SK-MEL-5 (cell line): ENCODE measurements at places on chromosomes 11 and 22.

DNA sequence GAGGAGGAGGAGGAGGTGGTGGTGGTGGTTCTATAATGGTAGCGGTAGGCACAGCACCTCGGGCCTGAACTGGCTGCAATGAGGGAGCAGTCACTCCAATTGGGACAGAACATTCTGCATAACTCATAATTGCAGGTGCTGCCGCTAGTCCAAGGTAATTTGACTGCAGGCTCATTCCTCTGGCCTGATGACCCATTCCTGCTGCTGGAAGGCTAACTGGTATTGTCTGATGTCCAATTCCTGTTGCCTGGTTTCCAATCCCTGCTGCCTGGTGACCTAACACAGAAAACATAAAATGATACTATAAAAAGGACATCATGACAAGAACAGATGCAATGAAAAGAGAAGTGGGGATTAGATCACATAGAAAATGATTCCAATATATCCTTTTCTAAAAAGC lies 7.9 kb upstream of the AGBL2 start:
- no peak for DNase-seq

GRCh38 chr11:128204898-128205297 lies 382.5 kb downstream of the ETS1 start:
- no peak for DNase-seq

DNA sequence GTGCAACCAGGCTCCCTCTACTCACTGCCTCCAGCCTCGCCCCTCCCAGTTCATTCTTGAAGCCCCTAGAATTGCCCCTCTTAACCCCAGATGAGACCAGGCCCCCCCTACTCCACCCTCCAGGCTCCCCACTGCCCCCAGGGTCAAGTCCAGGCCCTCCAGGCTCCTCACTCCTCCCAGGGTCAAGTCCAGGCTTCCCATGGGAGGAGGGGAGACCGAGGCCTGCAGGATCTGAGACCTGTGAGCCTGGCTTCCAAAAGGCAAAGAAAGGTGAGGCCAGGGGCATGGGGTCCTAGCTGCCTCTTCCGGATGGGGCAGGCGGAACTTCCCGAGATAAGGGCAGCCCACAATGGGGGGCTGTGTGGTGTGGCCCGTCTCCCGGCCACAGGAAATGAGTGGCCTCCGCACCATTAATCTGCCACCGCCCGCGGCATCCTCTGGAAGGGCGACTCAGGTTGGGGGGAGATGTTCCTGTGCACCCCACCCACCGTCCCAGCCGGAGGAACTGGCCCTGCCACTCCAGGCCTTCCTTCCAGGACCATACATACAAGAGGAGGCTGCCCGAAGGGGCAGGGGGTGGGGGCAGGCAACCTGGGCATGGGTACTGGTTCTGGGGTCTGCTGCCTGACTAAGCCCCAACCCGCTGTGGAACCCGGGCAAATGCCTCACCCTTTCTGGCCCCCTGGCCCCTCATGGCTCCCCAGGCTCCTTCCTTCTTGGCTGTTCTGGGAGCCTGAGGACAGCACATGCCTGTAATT lies 35.1 kb upstream of the WNT11 start:
- DNase-seq: no peak

DNA sequence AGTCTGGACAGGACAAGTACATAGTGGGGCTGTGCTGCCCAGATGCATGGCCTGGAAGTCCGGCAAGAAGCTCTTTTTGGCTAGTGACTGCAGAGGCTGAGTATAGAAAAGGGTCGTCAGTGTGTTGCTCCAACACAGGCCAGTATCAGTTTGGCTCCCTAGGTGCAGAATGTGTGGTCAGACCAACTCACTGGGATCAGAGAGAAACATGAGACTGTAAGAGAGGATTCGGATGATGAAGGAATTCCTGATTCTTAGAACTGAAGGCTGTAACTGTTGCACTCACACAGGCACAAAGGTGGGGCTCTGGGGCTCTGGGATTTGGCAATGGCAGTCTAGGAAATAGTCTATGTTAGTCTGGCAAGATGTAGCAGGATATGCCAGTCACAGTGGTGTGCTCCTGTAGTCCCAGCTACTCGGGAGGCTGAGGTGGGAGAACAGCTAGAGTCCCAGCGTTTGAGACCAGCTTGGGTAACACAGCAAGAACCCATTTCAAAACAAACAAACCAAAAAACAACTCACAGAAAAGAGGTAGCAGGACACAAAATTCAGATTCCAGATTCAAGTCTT lies 11.1 kb upstream of the UPB1 start:
- DNase-seq: no peak

DNA sequence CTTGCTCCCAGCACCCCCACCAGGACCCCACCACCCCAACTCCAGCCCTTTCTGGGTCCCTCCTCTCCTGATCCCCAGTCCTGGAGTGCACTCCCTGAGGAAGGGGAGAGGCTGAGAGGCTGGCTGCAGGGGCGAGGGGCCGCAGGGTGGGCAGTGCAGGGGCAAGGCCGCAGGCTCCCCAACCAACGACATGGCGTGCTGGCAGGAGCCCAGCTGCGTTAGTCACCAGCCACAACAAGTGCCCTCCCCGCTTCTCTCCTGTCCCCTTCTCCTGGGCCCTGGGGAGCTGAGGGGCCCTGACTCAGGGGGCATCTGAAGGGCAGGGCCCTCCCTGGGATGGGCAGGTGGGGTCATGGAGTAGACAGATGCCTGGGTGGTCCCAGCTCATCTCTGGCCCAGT lies 2.3 kb downstream of the CABP7 start:
- DNase-seq: no peak

DNA sequence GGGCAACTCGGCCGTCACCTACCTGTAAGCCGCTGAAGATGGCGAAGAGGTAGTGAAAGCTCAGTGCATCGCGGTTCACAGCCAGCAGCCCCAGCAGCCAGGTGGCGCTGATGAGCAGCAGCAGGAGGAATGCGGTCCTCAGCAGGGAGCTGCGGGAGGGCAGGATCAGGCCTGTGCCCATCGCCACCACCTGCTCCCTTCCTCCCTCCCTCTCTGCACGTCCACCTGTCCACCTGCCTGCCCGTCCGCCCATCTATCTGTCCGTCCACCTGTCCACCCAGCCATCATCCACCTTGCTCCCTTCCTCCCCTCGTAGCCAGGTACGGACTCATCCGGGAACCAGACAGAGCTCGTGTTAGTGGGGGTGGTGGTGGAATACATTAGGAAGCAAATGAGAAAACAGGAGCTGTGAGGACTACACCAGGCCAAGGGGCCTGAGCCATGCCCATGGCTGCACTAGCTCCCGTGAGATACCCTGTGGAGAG lies 32.2 kb downstream of the TRMU start:
- peak; percentile 76 for DNase-seq

GRCh38 chr22:38973289-38974169 lies 8.6 kb upstream of the APOBEC3B start:
- peak; percentile 64 for DNase-seq

- DNase-seq: no peak
These were observed 4.9 kb downstream of the ATP5MGL start for GRCh38 chr22:42635531-42635930.
